NCI-H2227 treated with DMSO at 0.1 percent for 48 hours (cell line): ENCODE measurements at places on chromosomes 12 and 14.

DNA sequence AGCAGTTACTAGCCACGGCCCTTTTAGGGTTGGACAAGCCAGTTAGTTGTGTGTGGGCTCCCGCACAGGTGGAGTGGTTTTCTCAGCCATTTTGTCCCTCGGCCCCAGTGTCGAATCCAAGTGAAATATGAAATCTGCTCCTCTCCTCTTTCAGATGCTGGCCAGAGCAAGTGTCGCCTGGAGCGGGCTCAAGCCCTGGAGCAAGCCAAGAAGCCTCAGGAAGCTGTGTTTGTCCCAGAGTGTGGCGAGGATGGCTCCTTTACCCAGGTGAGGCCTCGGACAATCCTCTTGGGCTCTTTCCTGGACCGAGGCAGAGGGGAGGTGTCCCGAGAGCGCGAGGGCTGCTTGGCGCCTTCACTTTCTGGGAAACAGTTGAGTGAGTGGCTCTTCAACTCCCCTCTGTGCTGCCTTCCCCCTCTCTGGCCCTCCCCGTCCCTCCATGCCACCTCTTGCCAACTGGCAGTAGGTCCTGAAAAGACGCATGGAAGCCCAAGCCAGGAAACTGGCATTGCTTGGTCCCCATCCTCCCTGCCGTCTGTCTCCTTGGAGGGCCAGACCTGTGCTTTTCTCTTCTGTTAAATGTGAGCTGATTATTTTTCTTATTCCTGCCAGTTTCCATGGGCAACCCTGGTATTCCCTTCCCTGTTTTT lies 74.2 kb downstream of the SMOC1 start:
- DNase-seq: no peak

DNA sequence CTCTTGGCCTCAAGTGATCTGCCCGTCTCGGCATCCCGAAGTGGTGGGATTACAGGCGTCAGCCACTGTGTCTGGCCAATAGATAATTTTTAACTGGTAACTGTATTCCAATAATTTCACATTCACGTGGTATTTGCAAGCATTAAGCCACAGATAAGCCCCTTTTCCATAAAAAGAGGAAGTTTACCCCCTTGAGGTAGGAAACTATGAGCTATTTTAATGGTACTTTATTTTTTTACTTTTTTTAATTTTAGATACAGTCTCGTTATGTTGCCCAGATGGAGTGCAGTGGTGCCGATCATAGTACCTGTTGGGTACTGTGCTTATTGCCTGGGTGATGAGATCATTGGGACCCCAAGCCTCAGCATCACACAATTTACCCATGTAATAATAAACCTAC lies 42.9 kb upstream of the AP4S1 start:
- no peak for DNase-seq

DNA sequence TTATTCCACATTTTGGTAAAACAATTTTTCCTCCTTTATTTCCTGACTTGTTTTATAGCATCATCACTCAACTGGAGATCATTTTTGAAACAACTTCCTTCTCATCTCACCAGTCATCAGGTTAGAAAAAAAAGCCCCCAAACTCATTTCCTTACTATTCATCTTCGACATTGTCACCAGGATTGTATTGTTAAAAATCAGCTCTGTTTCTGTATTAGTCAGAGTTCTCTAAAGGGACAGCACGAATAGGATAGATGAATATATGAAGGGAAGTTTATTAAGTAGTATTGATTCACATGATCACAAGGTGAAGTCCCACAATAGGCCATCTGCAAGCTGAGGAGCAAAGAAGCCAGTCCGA lies 392.6 kb downstream of the FUT8 start:
- no peak for DNase-seq

DNA sequence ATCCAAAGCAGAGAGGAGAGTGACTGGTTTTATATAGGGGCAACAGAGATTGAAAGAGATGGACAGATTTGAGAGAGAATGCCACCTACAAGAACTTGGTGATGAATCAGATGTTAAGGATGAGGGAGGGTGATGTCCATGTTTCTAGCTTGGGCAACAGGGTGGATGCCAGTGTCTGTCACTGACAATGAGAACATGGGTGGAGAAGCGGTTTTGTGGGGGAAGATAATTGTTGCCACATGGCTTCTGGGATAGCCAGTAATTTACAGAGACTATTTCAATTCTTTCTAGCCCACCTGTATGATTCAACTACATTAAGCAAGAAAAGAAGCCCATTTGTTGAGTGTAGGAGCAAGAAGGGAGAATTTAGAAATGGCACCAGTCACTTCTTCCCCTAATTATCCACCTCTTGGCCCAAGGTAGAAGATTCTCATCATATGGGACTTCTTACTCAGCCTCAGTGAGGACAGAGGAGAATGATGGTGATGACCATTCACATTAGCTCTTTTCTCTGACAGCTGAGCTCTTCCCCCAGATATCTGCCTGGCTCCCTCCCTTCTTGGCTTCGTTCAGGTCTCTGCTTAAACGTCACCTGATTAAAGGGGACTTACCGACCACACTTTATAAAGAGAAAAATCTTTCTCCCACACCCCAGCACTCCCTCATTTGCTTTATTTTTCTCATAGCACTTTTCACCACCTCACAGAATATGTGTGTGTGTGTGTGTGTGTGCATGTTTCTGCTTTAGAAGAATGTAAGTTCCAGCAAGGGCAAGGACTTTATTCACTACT lies 117.8 kb downstream of the DUSP6 start:
- no peak for DNase-seq

DNA sequence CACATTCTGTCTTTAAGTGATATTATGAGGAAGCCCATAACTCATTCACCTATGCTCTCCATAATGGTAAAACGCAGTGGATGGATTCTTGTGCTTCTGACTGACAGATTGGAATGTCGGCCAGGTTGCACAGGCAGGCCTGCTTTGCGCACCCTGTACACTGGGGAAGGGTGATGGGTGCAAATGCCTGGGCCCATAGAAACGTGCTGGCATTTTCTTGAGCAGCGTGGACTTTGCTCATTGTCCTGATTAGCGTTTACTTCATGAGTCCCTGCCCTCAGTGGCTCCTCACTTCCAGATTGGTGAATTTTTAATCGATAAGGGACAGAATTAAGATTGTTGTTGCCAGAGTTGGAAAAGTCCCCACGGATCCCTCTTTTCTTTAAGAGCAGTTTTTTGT lies 80.9 kb upstream of the TRAF3 start:
- no peak for DNase-seq

DNA sequence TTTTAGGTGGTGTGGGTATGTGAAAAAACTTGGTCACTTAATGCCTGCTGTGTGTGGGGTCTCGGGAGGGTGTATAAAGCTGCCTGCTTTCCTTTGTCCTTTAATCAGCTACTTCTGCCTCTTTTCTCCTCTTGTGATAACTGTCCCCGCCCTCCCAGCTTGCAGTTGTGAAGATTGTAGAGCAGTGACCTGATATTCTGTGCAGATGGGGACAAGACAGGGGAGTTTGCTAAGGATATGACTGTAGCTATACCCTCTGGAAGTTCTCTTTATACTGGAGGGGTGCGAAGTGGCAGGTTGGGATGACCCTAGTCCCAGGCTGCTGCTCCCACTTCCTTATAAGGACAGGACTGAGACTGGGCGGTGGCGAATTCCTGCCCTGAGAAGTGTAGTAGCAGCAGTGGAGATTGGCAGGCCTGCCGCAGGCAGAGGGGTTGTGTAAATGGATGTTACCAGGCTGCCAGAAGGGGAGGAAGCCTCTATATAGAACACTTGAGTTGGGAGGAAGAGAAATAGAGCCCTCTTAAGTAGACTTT lies 835 bp downstream of the MYL6 start:
- peak; percentile 53 for DNase-seq

DNA sequence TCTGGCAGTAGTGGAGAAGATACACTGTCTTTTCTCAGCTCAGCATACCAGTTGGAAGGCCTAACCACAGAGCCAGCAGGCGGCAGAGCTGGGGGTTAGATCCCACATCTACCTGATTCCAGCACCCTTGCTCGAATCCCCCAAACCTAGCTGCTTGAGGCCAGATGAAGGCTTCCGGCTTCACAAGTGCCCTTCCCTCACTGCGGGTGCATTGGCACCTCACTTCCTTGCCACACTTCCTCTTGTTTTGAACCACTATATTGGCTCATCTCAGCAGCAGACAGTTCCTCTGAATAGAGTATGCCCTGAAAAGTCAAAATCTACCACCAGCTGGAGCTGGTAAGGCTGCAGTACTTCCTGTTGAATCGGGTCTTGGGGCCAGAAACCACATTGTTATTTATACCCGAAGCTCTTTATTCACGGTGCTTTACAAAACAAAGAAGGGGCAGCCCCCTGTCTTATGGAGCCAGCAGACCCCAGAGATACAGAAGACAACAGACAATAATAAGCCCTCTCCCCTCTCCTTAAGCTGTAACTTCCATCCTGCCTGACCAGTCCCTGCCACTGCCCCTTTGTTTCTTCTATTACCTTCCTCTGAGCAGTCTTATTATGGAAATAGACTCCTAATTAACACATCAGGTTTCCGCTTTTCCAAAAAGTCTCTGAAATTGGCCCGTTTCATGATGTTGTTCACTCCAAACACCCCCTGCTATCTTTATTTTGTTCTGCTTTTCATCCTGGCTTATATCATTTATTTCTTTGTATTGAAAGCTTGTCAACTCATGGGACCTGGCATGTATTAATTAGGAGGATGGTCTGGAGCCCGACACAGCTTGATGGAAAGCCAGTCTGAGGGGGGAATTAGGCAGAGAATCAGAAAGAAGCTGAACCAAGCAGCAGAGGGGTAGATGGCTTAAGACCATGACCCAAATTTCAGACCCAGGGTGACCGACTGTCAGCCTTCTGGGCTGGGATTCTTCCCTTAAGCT lies 233.5 kb downstream of the EFCAB11 start:
- no peak for DNase-seq

DNA sequence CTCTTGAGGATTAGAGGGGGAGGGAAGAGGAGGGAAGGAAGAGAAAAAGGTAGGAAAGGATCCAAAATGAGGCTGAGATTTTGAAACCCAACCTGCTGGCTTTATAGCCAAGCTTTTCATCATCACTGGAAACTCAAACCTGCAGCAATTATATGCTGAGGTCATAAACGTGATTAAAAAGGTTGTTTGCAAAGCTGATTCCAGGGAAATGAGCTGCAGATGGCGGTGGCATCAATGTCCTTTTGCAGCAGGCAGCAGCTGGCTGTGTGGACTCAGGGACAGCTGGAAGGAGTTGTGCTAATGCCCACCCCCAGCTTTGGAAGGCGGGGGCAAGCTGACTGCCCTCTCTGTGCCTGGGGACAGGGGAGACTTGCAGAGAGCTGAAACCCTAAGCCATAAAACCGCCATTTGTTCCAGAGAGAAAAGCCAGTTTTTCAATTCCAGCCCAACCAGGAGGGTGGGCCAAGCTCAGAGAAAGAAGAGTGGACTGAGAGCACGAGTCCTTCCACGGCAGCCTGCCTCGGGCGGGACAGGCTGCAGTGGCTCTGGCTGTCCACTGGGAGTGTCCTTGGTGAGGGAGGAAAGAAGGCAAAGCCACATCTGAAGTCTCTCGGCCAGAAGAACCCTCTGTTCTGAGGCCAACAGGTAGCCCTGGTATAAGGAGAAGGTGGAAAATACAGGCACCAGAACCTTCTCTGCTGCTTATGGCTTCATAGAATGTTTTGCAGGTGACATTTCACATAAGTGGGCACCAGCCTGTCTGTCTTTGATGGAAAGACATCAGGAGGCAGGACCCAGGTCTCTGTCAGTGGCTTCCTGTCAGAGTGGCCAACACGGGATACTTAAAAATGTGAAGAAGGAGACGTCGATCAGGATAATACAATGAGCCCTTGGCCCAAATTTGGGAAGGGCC lies 90.7 kb downstream of the SINHCAF start:
- peak; percentile 30 for DNase-seq

GRCh38 chr12:127083008-127083949 lies 1183.7 kb upstream of the TMEM132C start:
- DNase-seq: peak; percentile 89

GRCh38 chr14:91333650-91334039 lies 84.0 kb downstream of the CCDC88C start:
- DNase-seq: no peak

DNA sequence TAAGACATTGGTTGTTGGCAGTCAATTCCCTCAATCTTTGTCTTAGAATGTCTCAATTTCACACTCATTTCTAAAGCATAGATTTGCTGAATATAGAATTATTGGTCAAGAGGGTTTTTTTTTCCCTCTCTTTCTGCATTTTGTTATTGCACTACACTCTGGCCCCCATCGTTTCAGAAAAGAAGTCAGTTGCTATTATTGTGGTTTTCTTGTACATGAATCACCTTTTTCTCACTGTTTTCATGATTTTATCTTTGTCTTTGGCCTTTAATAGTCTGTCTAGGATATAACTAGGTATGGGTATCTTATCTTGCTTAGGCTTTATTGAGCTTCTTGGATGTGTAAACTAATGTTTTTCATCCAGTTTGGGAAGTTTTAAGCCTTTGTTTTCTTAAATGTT lies 194.3 kb upstream of the DAAM1 start:
- no peak for DNase-seq

DNA sequence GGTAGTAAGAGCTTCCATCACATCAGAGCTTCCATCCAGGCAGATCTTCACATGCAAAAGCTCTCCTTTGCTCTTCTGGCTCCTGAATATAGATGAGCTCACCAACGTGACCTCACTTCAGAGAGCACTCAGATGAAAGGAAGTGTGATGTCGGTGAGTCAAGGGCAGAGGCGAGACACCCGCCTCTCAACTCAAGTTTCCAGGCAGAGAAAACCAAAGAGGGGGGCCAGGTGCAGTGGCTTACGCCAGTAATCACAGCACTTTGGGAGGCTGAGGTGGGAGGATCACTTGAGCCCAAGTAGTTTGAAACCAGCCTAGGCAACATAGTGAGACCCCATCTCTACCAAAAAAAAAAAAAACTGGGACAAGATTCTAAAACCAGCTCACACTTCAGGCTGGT lies 126.9 kb downstream of the DUSP6 start:
- DNase-seq: no peak

DNA sequence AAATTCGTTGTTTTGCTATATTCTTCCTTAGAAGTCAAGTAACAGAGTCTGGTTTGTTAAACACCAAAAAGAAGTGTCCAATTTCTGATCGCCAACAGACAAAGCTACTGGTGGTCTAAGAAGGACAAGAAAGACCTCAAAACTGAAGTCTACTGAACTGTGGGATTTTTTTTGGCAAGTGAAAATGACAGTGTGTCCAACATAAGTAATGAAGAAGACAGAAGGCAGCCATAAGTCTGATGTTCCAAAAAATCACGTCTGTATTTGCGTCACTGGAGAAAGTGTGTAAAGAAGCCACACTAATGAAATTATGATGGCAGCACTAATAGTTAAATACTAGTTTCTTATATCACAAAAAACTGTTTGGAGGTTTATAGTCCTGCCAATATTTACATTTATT lies 32.6 kb downstream of the WASHC3 start:
- DNase-seq: no peak

GRCh38 chr14:43410631-43411030 lies 1096.5 kb downstream of the FSCB start:
- DNase-seq: no peak

DNA sequence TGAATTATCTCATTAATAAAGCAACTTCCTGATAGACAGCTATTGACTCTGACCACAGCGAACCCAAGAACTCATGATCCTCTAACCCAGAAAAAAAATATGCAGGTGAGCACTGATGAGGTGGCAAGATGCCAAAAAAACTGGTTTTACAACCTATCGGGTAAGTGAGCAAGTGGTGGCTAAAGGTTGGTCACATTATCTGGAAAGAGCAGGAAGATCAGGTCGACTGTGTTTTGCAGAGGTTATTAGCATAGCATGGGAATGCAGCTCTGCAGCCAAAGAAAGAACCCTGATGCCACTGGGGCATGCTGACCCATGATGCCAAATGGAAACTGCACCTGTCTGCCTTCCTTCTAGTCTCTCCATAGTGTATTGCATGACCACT lies 23.5 kb downstream of the BHLHE41 start:
- DNase-seq: no peak
